ENCODE measurements at places on chromosomes 2 and 18. TPM values are rescaled to one million over a fixed set of nuclear protein-coding genes. Genes with fewer than 3 reads are reported as not detected.

- H3K27me3 ChIP-seq: no peaks in the 10 kb centered on the region
- no peak for DNase-seq
These were observed 29.2 kb upstream of the MFF start for GRCh38 chr2:227295806-227296205.

GRCh38 chr2:190514676-190515075, 19.8 kb downstream of the NEMP2 start:
- H3K36me3 ChIP-seq: no peaks in the 10 kb centered on the region
- DNase-seq: no peak
- H3K27ac ChIP-seq: no peak overlapping the region
- no peak overlapping the region for H3K4me3 ChIP-seq

DNA sequence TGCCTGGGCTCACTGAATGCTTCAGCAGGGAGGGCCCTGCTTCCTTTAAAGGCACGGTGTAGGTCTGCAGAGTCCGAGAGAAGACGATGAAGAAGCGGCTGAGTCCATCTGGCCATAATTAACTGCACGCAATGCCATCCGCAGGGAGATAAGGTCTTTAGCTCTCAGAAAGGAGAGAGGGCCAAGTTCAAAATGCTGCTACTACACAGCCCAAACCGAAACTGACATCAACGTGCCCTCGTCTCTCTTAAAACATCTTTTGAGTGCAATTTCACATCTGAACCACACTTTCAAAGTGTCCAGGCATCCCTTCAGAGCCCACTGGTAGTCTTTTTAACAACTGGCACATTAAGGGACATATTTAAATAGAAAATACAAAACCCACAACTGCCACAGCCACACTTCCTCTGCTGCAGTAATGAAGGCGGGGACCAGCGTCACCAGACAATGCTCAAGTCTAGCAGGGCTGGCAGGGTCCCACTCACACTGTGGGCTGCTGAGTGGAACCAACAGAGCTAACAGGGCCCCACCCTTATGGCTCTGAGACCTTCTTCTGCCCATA, 35.8 kb downstream of the ST3GAL5 start:
- peak; percentile 87 for DNase-seq
- no peaks in the 10 kb centered on the region for H3K36me3 ChIP-seq
- peak overlapping the region; percentile 82 for H3K27ac ChIP-seq

DNA sequence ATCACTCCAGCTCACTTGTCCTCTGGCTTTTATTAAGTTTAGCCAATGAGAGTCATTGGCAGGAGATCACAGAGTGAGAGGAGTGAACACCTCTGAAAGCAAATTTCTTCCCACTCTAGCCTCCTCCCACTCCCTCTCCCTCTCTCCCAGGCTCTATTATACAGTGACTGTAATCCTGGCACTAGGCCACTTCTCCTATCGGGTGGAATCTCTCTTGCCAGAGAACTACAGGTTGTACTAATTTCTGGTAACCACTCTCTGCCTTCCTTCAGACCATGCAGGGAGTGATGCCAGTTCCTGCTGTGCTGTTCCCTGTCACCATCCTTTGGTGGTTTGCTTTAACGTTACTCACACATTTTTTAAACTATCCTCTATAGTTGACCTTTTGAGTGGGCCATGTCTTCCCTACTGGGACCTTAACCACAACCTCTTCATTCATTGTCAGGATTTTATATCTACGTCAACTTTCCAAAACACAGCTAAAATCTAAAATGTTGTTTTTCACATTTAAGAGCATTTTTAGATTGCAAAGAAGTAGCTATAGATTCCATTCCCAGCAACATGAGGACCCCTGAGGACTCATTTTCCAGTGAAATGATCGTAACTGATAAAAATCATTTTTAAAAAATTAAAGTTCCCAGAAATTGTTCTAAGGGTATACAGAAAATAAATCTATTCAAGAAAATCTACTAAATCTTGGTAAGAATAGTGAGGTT, 217.1 kb downstream of the MREG start:
- no peak overlapping the region for H3K4me3 ChIP-seq
- H3K27ac ChIP-seq: no peak overlapping the region
- DNase-seq: no peak
- no peaks in the 10 kb centered on the region for H3K36me3 ChIP-seq
- H3K4me1 ChIP-seq: no peaks in the 10 kb centered on the region

DNA sequence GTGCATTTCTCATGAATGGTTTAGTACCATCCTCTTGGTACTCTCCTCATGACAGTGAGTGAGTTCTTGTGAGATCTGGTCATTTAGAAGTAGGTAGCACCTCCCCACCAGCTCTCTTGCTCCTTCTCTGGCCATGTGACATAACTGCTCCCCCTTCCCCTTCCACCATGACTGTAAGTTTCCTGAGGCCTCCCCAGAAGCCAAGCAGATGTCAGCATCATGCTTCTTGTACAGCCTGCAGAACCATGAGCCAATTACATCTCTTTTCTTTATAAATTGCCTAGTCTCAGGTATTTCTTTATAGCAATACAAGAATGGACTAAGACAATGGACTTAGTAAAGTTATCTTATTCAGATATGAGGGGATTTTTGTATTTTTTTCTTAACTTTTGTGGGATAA, 43.0 kb downstream of the FTCDNL1 start:
- no peaks in the 10 kb centered on the region for H3K4me1 ChIP-seq
- H3K36me3 ChIP-seq: no peaks in the 10 kb centered on the region
- H3K27ac ChIP-seq: no peak overlapping the region
- no peak overlapping the region for H3K4me3 ChIP-seq
- no peak for DNase-seq

DNA sequence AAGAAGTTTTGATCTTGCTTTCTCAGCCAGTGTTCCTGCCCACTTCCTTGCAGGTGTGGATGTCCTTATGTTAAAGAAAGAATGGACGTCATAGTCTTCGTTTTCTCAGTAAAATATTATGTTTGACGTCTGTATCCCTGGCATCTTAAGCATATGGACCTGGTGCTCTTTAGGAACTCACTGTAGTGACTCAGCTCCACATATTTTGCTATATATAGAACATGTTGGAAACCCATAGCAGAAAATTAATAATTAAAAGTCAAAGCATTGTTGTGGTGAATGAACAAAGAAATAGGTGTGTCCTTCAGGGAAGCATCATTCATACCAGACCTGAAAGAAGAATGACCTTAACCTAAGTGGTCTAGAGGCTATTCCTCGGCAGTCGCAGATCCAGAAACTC, 196.1 kb downstream of the MCFD2 start:
- H3K4me1 ChIP-seq: peaks cover 5% of the 10 kb centered on the region
- H3K27me3 ChIP-seq: no peaks in the 10 kb centered on the region
- no peaks in the 10 kb centered on the region for H3K36me3 ChIP-seq
- no peak overlapping the region for H3K4me3 ChIP-seq
- no peak for DNase-seq

GRCh38 chr18:41462946-41463345, 492.1 kb upstream of the PIK3C3 start:
- H3K4me3 ChIP-seq: no peak overlapping the region
- no peak for DNase-seq
- no peaks in the 10 kb centered on the region for H3K36me3 ChIP-seq
- no peaks in the 10 kb centered on the region for H3K27me3 ChIP-seq
- no peaks in the 10 kb centered on the region for H3K4me1 ChIP-seq
- H3K27ac ChIP-seq: no peak overlapping the region

DNA sequence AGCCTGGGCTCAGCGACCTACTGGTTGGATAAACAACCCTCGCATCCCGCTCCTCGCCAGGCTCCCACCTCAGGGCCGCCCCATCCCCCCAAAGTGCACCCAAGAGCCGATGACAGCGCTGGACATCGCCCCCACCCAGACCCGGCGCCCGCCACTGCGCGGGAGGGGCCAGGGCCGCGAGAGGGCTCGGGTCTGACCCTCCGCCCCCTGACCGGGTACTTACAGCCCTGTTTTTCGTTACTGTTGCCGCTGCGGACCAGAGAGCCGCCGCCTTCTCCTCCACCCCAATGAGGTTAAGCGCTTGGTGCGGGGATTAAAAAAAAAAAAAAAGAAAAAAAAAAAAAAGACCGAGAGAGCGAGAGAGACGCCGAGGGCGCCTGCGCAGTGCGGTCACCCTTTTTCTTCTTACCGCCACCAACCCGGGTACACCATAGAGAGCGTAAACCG, at the start of gene CLASP1:
CLASP1 (minus strand) TSS at position 314 of the 447 bp plus-strand sequence. CDS start 43,567 bp downstream, outside the sequence.
- peak within 1 kb of the TSS; percentile 88 for H3K4me3 ChIP-seq
- no peaks in the 10 kb centered on the region for H3K27me3 ChIP-seq
- DNase-seq: no peak
- H3K36me3 ChIP-seq: no peaks in the 10 kb centered on the region
- peak within 1 kb of the TSS; percentile 91 for H3K27ac ChIP-seq

DNA sequence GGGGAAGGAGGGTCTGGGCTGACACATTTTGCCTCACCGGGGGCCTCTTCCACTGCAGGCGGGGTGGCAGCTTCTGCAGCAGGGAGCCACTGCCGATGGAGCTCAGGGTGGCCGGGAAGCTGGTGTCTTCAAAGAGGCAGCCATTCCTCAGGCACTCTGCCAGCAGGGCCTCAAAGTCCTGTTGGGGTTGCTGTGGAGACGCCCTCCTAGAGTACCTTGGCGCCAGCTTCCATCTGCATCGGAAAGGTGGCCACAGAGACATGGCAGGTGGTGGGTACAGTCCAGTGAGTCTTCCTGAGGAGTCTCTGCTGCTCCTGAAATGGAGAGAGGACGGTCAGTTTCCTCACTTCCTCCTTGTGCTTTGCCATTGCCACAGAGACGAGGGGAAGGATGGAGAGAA, 12.1 kb downstream of the CAPN14 start:
- H3K4me1 ChIP-seq: no peaks in the 10 kb centered on the region
- DNase-seq: no peak
- H3K27me3 ChIP-seq: no peaks in the 10 kb centered on the region
- no peak overlapping the region for H3K27ac ChIP-seq

GRCh38 chr18:11969904-11970835, 11.1 kb upstream of the IMPA2 start:
- no peak for DNase-seq
- no peak overlapping the region for H3K27ac ChIP-seq
- no peak overlapping the region for H3K4me3 ChIP-seq
- no peaks in the 10 kb centered on the region for H3K27me3 ChIP-seq

DNA sequence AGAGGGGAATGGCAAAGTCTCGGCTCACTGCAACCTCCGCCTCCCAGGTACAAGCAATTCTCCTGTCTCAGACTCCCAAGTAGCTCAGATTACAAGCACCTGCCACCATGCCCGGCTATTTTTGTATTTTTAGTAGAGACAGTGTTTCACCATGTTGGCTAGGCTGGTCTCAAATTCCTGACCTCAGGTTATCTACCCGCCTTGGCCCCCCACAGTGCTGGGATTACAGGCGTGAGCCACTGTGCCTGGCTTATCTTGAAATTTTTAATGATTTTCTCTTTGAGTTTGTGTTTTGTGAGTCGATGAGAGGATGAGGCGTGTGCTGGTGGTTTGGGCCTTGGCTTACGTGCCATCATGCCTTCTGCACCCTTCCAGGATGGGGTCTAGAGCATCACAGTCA, 101.3 kb upstream of the ST3GAL5 start:
- DNase-seq: no peak
- no peaks in the 10 kb centered on the region for H3K27me3 ChIP-seq
- H3K36me3 ChIP-seq: no peaks in the 10 kb centered on the region
- H3K27ac ChIP-seq: no peak overlapping the region

DNA sequence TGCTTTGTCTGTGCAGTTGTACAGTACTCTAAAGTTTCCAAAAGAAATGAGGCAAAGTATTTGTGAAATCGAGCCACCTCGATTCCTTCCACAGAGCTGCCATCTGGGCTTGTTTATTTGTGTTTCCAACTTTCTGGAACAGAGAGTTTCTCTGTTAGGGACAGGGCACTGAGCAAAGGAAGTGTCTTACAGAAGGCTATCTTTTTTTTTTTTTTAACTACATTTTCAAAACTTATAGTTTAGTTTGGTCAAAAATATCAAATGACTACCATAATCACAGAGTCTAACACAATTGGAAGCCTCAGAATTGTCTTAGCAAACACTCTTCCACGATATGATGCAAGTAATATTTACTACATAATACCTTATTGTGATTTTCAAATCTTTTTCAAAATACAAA, 796 bp downstream of the RFTN2 start:
- no peaks in the 10 kb centered on the region for H3K27me3 ChIP-seq
- peak overlapping the region; percentile 37 for H3K4me3 ChIP-seq
- no peaks in the 10 kb centered on the region for H3K36me3 ChIP-seq
- H3K4me1 ChIP-seq: no peaks in the 10 kb centered on the region

DNA sequence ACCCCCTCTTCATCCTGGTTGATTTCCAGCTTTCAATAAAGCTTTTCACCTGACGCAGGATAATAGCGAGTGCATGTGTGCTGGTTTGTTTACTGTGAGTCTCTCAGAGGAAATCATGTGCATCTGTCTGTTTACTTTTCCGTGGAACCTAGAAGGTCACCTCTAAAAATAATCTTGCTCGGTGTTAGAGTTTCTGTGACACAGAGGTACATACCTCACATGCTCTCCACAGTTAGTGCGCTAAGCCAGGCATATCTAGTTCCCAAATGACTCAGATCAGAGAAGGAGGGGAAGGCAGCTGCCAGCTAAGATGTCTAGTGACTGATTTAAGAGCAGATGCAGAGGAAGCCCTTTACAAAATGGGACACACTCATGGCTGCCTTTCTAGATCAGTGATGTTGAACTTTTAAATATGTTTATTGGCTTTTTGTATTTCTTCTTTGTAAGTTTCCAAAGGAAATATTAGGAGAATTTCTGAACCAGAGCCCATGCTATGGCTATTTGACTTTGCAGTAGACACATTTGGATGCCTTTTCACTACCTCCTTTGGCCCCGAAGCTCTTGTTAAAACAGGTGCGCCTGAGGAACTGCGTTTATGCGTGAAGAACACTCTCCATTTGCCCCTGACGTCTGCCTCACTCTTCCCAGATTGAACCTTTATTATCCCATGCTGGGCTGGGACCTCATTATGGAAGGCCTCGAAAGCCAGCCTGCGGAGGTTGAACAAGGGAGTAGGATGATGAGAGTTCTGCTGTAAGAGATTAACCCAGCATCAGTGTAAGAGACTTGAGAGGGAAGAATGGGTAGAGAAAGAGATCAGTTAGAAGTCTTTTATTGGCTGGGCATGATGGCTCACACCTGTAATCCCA, 145.6 kb downstream of the FAM161A start:
- DNase-seq: no peak
- no peaks in the 10 kb centered on the region for H3K36me3 ChIP-seq
- H3K4me1 ChIP-seq: no peaks in the 10 kb centered on the region
- H3K4me3 ChIP-seq: no peak overlapping the region
- no peaks in the 10 kb centered on the region for H3K27me3 ChIP-seq

The MEP1B gene
- total RNA-seq: 477 TPM

The SERPINB4 gene
- total RNA-seq: not detected

The CXCR4 gene
- total RNA-seq: 446 TPM

The PIEZO2 gene
- 0.85 TPM for total RNA-seq

The EFHD1 gene
- total RNA-seq: 7.4 TPM
